Spleen (tissue), 13 donors: ENCODE measurements at places on chromosomes 13 and 19. TPM values are rescaled to one million over a fixed set of nuclear protein-coding genes. Genes with fewer than 3 reads are reported as not detected.

- no peaks in the 10 kb centered on the region for H3K27me3 ChIP-seq
- peaks cover 21% of the 10 kb centered on the region for H3K36me3 ChIP-seq
- DNase-seq: peak; percentile 93
- H3K4me3 ChIP-seq: peak within 1 kb of the TSS; percentile 69
- H3K4me1 ChIP-seq: peaks cover 98% of the 10 kb centered on the region
Observed at GRCh38 chr19:48325265-48325910, at the start of gene EMP3. Gene EMP3 (plus strand): TSS chr19:48325552. CDS start chr19:48326845, 1,293 bp downstream.

DNA sequence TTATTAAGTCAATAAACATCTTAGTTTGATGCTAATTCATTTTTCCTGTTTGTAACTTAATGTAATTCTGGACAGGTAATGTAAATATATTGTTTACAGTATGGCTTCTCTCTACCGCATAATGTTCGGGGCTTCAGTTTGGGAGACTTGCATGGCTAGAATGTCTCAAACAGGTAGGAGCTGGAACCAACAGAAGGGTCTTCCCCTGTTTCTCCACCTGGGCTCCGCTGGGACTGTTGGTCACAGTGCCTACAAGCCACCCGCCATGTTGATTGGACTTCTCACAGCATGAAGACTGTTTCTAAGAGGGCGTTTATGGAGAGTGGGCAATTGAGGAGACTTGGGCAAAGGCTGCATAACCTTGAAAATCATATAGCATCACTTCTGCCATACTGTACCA lies 148.6 kb downstream of the UFM1 start:
- H3K4me3 ChIP-seq: no peak overlapping the region
- H3K4me1 ChIP-seq: no peaks in the 10 kb centered on the region
- no peak overlapping the region for H3K27ac ChIP-seq
- H3K36me3 ChIP-seq: no peaks in the 10 kb centered on the region
- no peaks in the 10 kb centered on the region for H3K27me3 ChIP-seq

GRCh38 chr13:64912141-64912540 lies 2318.0 kb downstream of the PCDH9 start:
- H3K4me3 ChIP-seq: no peak overlapping the region
- H3K27ac ChIP-seq: no peak overlapping the region
- H3K4me1 ChIP-seq: no peaks in the 10 kb centered on the region
- no peaks in the 10 kb centered on the region for H3K36me3 ChIP-seq

DNA sequence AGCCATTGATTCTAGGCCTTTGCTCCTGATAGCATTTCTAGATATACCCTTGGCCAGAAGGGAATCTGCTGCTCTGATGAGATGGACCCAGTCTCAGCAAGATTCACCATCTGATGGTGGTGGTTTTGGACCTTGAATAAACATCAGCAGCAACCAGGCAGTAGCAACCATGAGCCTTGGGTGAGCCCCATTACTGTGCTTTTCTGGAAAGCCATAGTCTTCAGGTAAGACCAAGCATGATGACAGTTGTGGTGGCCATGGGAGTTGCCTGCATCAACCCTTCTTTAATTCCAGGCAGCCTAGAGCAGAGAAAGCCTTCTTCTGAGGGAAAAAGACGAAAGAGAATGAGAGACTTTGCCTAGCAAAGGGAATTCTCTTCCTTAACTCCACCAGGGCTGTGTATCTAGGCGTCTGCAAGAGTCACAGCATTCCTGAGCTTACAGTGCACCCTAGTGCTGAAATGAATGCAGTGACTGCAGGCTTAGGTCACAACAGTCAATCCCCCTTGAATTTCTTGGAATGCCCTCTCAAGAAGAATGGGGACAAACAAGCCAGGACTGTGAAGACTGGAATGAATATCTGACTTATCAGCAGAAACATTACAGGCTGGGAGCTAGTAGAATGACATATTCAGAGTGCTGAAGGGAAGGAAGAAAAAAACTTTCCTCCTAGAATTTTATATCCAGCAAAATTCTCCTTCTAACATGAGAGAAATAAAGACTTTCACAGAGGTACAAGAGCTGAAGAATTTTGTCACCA lies 942.4 kb upstream of the PCDH20 start:
- H3K4me1 ChIP-seq: no peaks in the 10 kb centered on the region
- H3K4me3 ChIP-seq: no peak overlapping the region
- DNase-seq: no peak
- no peak overlapping the region for H3K27ac ChIP-seq
- H3K27me3 ChIP-seq: no peaks in the 10 kb centered on the region

GRCh38 chr19:16586991-16587832 lies 15.0 kb upstream of the SLC35E1 start:
- peaks cover under 1% of the 10 kb centered on the region for H3K36me3 ChIP-seq
- H3K4me3 ChIP-seq: peak overlapping the region; percentile 48
- peak overlapping the region; percentile 86 for H3K27ac ChIP-seq
- peak; percentile 94 for DNase-seq

GRCh38 chr19:23183251-23183650 lies 66.4 kb downstream of the ZNF730 start:
- H3K4me1 ChIP-seq: no peaks in the 10 kb centered on the region
- H3K27ac ChIP-seq: no peak overlapping the region
- H3K27me3 ChIP-seq: no peaks in the 10 kb centered on the region

DNA sequence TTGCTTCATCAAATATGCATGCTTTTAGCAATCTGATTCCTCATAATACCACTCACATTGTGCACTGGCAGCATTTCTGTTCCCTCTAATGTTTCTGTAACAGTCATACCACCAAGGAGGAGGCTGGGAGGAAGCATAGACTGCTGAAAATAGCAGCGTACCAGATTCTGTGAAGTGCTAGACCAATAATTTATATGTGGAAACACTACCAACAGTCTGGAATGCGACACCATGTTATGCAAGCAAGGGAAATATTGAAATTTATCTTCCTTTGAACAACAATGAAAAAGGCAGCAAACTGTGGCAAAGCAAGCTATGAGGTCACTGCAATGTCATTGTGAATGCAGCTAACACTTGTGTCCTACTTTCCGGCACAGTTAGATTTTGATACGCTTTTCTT lies 1388.0 kb downstream of the EFNB2 start:
- no peaks in the 10 kb centered on the region for H3K4me1 ChIP-seq
- H3K36me3 ChIP-seq: no peaks in the 10 kb centered on the region
- H3K27me3 ChIP-seq: no peaks in the 10 kb centered on the region
- no peak for DNase-seq
- H3K4me3 ChIP-seq: no peak overlapping the region

GRCh38 chr19:48933382-48933932 lies at the start of gene DHDH:
Gene DHDH (plus strand): TSS chr19:48933699. CDS start chr19:48933722, 23 bp downstream.
- H3K36me3 ChIP-seq: no peaks in the 10 kb centered on the region
- H3K4me1 ChIP-seq: peaks cover 12% of the 10 kb centered on the region
- peak within 1 kb of the TSS; percentile 58 for H3K27ac ChIP-seq
- peak; percentile 94 for DNase-seq
- peak within 1 kb of the TSS; percentile 71 for H3K4me3 ChIP-seq
- no peaks in the 10 kb centered on the region for H3K27me3 ChIP-seq

GRCh38 chr13:46389457-46390451 lies 2.7 kb upstream of the RUBCNL start:
- no peak overlapping the region for H3K4me3 ChIP-seq
- H3K36me3 ChIP-seq: no peaks in the 10 kb centered on the region
- H3K27me3 ChIP-seq: peaks cover 27% of the 10 kb centered on the region
- peak; percentile 84 for DNase-seq
- peaks cover 43% of the 10 kb centered on the region for H3K4me1 ChIP-seq

GRCh38 chr19:50252111-50252886 lies 48.9 kb downstream of the MYH14 start:
- H3K4me1 ChIP-seq: no peaks in the 10 kb centered on the region
- H3K4me3 ChIP-seq: no peak overlapping the region
- H3K27ac ChIP-seq: no peak overlapping the region
- no peak for DNase-seq
- H3K27me3 ChIP-seq: peaks cover 17% of the 10 kb centered on the region

- no peak for DNase-seq
- H3K4me3 ChIP-seq: no peak overlapping the region
- no peaks in the 10 kb centered on the region for H3K4me1 ChIP-seq
- H3K36me3 ChIP-seq: no peaks in the 10 kb centered on the region
Observed at GRCh38 chr13:97117388-97117910, 104.7 kb upstream of the MBNL2 start.

DNA sequence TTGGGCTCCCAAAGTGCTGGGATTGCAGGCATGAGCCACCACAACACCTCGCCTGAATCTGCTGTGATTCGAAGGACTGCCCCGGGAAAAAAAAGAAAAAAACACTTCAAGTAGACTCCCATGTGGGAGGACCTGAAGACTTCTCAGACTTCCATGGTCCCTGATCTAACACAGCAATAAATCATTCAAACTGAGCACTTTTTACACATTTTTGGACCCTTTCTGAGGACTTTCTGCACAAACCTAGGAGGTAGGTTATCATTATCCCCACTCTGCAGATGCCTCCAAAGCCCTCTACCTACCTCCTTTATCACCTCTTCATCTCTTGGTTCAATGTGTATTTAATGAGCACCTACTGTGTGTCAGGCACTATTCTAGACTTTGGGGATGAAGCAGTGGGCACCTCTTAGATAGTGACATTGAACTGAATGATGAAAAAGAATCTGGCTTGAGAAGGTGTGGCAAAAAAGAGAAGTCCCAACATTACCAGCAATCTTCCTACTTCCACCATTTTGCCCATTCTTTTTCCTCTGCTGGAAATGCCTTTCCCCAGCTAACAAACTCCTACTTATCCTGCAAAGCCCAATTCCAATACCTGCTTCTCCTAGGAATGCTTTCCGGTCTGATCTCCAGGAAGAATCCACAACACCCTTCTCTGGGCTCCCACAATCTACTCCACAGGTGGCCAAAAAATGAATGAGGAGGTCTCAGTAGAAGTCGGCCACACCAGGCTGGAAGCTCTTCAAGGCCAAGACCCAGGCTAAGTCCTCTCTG lies 1.6 kb upstream of the CLPP start:
- no peak overlapping the region for H3K27ac ChIP-seq
- DNase-seq: no peak
- no peaks in the 10 kb centered on the region for H3K36me3 ChIP-seq

GRCh38 chr19:47700934-47701716 lies 12.1 kb upstream of the EHD2 start:
- peaks cover 10% of the 10 kb centered on the region for H3K4me1 ChIP-seq
- H3K4me3 ChIP-seq: no peak overlapping the region
- H3K27ac ChIP-seq: no peak overlapping the region
- H3K36me3 ChIP-seq: peaks cover 36% of the 10 kb centered on the region
- DNase-seq: no peak

KANK2 gene
- total RNA-seq: 118 TPM

ICAM4 gene
- 2.2 TPM for total RNA-seq

RNF225 gene
- not detected for total RNA-seq

TUBB4A gene
- 15.8 TPM for total RNA-seq

PLA2G4C gene
- 62.5 TPM for total RNA-seq

MYBPC2 gene
- total RNA-seq: not detected

ZNF285 gene
- total RNA-seq: 3.2 TPM

FAM216B gene
- not detected for total RNA-seq

DNASE2 gene
- total RNA-seq: 20.4 TPM

CCL25 gene
- total RNA-seq: not detected
